H4 (cell line): ENCODE measurements at places on chromosomes 4 and X. TPM values are rescaled to one million over a fixed set of nuclear protein-coding genes. Genes with fewer than 3 reads are reported as not detected.
A peak's percentile ranks its signal among the peaks of the same experiment; 100 is the strongest.

DNA sequence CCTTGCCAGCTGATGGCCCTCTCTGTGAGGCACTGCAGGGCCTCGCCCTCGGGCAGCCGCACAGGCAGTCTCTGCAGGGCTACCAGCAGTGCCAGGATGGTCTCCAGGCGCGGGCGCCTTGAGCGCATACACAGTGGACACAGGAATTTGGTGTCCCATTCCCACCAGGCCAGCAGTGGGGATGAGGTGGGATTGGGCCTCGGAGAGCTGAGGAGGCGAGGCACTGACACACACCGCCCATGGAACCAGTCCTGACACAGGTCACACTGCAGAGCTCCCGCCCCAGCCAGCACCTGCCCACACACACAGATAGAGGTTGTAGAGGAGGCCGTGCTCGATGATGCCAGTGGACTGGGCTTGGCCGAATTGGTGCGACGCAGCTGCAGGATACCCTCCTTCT, 30.7 kb downstream of the KDM5C start:
- no peak for DNase-seq

DNA sequence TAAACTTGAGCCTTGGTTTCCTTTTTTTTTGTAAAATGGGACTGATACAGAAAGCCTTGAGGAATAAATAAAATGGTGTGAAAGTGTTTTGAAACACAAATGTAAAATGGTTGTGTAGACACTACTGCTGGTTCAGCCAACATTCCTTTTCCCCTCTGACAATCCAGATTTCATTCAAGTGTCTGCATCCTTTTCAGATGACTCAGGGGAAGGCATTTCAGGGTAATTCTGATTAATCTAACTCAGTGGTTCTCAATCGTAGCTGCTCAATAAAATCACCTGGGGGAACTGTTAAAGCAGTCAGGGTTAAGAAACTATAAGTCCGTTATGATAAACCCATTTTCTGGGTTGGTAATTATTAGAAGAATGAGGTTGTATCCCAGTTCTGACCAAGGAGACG, 4.6 kb downstream of the ARHGAP10 start:
- DNase-seq, result no peak

- peak; percentile 44 for DNase-seq
Measured at GRCh38 chr4:25919676-25920075, 5.7 kb downstream of the SMIM20 start.

- DNase-seq, result peak; percentile 52
Measured at GRCh38 chr4:156962528-156962974, 9.0 kb downstream of the PDGFC start.

DNA sequence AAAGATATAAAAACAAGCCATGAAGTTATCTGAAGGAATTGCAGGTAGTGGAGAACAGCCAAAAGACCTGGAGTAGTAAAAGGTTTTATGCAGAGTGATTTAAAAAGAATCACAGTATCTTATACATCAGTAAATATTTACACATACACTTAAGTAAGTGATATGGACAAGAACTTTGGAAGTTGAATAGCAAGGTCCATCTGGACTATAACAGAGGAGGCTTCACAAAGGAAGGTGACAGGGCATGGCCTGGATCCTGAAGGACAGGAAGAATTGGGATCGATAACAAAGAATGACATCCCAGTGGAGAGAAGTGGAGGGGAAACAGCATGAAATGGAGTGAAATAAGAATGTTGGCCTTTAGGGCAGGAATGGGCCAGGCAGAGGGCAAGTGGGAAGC, 46.2 kb downstream of the TET2 start:
- DNase-seq, result no peak

GRCh38 chr4:185950891-185951290, 118.1 kb upstream of the TLR3 start:
- no peak for DNase-seq

DNA sequence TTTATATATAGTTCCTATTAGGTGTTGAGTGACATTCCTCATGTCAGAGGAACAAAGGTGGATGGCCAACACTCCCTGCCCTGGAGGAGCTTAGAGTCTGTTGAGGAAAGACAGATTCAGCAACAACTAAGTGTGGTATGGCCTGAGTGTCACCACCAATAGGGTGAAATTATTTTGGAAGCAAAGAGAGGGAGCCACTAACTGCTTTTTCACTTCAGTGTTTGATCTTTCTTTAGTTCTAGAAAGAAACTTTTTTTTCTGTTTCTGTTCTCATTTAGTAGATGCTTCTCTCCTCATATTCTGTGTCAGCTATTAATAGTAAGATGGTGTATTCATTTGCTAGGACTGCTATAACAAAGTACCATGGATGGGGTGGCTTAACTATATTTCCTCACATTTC, 81.5 kb downstream of the ARX start:
- no peak for DNase-seq

- no peak for DNase-seq
Measured at GRCh38 chrX:110167952-110168451, 149.9 kb downstream of the AMMECR1 start.

DNA sequence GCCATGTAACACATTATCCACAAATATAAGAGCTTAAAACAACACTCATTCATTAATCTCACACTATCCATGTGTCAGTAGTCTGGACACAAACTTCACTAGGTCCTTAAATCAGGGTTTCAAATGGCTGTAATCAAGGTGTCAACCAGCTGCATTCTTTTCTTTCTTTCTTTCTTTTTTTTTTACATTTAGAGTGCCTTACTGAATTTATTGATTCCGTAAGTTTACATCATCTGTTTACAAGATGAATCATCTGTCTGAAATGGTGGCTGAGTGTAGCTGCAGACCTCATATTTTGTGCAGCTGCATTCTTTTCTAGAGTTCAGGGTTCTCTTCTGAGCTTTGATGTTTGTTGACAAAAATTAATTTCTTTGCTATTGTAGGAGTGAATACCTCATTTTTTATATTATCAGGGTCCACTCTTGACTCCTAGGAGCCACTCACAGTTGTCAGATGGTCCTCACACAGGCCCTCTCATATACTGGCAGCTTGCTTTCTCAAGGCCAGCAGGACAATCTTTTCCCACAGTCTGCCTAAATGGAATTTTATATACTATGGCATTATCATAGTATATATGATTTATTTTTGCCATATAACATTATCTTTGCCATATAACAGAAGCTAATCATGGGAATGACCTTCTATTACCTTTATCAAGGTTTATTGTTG, 37.8 kb downstream of the SPOCK3 start:
- DNase-seq, result peak; percentile 14

GRCh38 chr4:52198294-52198693, 147.2 kb downstream of the SPATA18 start:
- DNase-seq, result no peak

- DNase-seq, result no peak
Measured at GRCh38 chr4:2948895-2949781, 14.1 kb downstream of the NOP14 start.

GRCh38 chrX:112645774-112646173, 34.0 kb downstream of the LHFPL1 start:
- no peak for DNase-seq

GRCh38 chr4:123127875-123128274, 205.5 kb upstream of the NUDT6 start:
- no peak for DNase-seq

DNA sequence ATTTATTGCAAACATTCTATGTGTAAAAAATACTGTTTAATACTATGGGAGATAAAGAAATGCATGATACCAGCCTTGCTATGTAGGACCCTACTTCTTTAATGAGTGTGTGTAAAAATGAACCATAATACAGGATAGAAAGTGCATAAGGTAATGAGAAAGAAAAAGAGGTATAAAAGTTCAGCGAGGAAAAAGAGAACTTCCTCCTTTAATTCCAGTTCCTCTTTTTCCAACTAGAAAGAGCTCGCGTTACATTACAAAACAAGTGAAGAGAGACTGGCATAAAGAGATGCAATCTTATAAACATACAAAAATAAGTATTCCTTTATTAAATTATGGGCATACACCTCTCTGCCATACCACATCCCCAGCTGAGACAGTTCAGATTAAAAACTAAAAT, 77.4 kb downstream of the ANKRD17 start:
- no peak for DNase-seq

DNA sequence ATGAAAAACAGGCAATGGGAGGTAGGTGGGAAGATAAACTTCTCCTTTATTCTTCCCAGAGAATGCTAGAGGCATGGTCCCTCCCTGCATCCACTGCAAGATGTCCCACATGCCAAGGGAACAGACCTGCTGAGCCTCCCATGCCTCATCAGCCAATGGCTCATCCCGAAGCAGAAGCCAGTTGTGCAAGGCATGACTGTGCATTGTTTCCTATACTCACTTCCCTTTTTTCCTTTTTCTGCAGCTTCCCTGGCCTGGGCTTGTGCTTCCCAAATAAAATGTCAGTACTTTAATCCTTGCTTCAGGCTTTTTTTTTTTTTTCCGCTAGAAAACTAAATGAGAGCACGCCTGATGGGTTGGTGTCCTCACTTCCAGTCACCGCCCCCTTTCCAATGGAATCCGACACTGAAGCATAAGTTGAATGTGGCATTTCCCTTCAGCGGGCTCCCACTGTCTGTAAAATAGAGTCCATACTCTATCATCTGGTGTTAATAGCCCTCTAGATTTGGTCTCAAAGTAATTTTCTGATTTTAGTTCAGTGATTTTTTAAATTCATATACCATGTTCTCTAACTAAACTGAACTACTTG, 239.0 kb upstream of the JADE1 start:
- peak; percentile 32 for DNase-seq

- DNase-seq, result no peak
Measured at GRCh38 chr4:89556601-89557305, 249.2 kb upstream of the GPRIN3 start.

DNA sequence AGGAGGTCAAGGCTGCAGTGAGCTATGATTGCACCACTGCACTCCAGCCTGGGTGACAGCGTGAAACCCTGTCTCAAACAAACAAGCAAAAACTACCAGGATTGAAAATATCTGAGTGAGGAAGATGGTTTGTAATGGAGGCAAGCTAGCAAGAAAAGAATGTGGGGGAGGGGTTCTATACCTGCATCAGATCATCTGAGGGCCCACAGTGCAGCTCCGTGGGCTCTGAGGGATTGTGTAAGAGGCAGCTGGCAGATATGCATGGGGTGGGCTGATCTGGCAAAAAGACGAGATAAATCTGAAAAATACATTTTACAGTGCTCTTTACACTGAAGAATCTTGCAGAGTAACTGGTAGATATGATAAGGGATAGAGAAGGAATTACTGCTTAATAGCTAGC, 28.9 kb upstream of the CHRNA9 start:
- no peak for DNase-seq

DNA sequence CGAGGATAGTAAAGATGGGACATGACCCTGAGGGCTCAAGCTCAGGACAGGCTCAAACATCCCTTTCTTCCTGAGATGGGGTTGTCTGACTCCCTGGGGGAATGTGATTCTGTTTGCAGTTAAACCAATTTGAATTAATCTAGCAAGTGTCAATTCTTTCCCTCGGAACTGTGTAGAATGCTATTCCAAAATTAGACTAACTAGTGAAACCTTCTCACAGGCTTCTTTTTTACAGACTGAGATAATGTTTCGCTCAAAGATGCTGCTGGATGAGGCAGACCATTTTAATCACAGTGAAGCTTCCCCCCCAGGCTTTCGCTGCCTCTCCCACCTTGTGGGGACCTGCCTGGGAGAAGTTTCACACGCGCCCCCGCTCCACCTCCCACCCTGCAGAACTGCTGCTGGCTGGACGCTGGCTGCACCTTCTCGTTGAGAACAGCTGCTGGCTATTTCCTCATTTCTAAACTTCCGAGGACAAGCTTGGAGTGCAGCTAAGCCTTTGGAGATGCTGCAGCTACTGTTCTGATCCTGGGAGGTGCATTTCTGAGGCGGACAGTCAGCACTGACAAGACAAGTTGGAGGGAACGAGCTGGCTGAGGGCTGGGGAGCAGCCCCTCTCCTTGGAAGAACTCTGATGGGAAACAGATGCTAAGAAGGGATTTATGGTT, 297.8 kb downstream of the RAPGEF2 start:
- no peak for DNase-seq

DNA sequence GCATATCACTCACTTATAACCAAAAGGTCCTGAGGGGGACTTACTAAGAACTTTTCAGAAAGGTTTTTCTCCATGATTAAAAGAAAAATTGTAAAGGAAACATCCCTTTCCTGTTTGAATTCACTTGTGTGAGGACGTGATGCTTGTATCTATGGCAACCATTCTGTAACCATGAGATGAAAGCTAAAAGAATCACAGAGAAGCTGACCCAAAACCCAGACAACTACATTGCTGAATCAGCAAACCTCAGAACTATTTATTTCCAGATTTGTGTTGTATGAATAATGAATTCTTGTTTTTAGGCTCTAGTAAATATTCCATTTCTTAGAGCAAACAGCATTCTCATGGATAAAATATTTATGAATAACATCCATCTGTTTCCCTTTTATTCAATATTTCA, 91.2 kb downstream of the RCHY1 start:
- DNase-seq, result no peak

- DNase-seq, result no peak
Measured at GRCh38 chr4:123616951-123617461, 220.4 kb downstream of the SPRY1 start.

MAGEE2 gene
- total RNA-seq, result not detected in 2 replicates

PALLD gene
- 82.3 and 92.1 TPM in 2 replicates for total RNA-seq

SCML2 gene
- 6.3 and 6.7 TPM in 2 replicates for total RNA-seq

MSX1 gene
- total RNA-seq, result 10.0 and 13.0 TPM in 2 replicates

RS1 gene
- total RNA-seq, result not detected in 2 replicates

BMP2K gene
- 8.9 and 23.7 TPM in 2 replicates for total RNA-seq

GABRG1 gene
- 1.0 TPM in 2 replicates for total RNA-seq

PAGE5 gene
- 37.9 and 40.5 TPM in 2 replicates for total RNA-seq

SLC25A43 gene
- total RNA-seq, result 21.5 and 22.0 TPM in 2 replicates

BLOC1S4 gene
- total RNA-seq, result 14.5 and 23.5 TPM in 2 replicates

OPRPN gene
- not detected in 2 replicates for total RNA-seq

IL13RA1 gene
- total RNA-seq, result 80.7 and 82.7 TPM in 2 replicates

TRPC5OS gene
- total RNA-seq, result 0.04 and 0.33 TPM in 2 replicates

NSG1 gene
- 7.5 and 8.9 TPM in 2 replicates for total RNA-seq
